ENCODE measurements at places on chromosomes 1 and 21. TPM values are rescaled to one million over a fixed set of nuclear protein-coding genes. Genes with fewer than 3 reads are reported as not detected.

Gene ATP6V1G3
- total RNA-seq, result 0.35 TPM

Gene TLCD4
- 0.23 TPM for total RNA-seq

Gene LCA5L
- total RNA-seq, result not detected

Gene PDC
- total RNA-seq, result not detected

Gene SRSF4
- total RNA-seq, result 96.8 TPM

Gene TNFSF18
- not detected for total RNA-seq
